ENCODE measurements at places on chromosomes 1 and 21.

DNA sequence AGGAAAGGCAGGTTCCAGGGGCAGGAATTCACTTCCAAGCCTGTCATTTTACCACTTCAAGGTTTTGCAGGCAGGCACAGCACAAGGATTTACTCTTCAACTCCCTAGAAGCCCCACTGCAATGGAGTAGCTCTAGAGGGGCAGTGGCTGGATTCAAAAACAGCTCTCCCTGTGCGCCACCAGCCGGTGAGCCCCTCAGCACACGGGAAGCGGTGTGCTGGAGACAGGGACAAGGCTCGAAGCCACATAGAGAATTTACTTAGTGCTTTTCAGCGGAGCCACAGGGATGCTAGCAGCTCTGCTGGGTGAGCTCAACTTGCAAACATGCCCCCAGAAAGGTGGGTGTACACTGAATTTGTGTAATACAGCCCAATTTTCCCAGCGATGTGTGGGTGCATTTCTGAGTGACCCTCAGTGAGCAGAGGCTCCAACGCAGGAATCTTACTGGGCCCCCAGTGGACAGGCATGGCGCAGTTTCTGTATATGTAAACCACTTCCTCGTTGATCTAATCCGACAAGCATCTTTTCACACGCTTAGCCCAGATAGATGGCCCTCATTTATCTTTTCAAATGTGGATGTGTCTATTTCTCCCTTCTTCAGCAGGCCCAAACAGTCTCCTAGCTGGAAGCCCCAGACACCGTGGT lies 10.9 kb downstream of the VWA5B1 start:
- DNase-seq = no peak

DNA sequence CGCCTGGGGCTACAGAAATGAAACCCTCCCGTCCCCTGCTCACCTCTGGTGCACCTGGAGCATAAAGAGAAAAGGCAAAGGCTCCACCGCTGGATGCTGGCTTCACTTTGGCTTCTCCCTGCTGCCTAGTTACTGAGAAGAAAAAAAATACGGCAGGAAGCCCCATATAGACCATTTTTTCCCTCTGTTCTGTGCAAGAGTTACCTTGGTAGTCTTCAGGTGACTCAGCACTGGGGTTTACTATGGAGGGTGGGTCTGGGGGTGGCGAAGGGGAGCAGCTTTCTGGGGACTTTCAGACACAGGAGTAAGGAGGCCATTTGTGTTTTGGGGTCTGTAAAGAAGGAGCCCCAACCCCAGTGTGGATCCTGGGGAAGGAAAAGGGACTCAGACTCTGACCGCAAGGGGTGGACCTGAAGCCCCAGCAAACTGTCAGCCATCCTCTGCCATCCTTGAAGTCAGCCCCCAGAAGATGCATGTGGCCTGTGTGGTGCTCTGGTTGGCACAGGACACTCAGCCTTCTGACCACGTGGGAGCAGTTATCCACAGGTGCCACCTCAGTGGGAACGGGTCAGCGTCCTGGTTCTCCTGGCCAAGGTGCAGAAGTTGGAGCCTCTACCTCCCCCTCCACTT lies 25.9 kb upstream of the EPS8L3 start:
- DNase-seq = no peak

- no peak for DNase-seq
Observed at GRCh38 chr1:163772246-163772645, 450.5 kb downstream of the NUF2 start.

DNA sequence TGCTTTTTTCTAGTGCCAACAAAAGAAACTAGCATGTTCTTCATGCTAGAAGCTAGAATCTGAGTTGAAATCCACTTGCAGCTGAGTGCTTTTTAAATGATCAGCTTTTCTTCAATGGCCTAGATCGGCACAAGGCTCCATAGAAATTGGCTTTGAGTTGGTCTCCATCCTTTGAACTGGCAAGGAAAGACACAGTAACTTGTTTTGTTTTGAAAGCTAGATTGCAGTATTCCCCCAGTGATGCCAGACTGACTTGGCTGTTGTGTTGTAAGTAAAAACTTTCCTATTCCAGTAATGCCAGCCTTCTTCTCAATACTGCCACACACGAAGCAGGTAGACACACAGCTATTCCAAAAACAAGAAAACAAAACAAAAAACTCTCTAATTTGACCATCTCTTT lies 139.1 kb downstream of the FMN2 start:
- no peak for DNase-seq

DNA sequence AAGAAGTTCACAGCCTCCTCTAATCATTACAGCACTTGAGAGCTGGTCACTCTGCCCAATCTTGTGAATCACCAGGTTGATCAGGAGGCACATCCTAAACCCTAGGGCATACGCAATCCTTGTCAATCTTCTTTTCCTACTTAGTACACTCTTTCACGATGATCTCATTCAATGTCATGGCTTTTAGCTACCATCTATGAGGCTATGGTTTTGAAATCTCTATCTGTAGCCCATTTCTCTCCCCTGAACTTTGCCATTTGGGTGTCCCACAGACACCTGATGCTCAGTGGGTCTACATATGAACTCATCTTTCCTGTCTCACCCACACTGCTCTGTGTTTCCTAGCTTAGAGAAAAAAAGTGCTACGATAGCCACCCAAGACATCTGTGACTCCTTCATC lies 1.9 kb upstream of the MED18 start:
- no peak for DNase-seq

All from GDM1 (cell line).